Hematopoietic multipotent progenitor cell (in vitro differentiated cells): ENCODE measurements at places on chromosomes 5 and 9.

DNA sequence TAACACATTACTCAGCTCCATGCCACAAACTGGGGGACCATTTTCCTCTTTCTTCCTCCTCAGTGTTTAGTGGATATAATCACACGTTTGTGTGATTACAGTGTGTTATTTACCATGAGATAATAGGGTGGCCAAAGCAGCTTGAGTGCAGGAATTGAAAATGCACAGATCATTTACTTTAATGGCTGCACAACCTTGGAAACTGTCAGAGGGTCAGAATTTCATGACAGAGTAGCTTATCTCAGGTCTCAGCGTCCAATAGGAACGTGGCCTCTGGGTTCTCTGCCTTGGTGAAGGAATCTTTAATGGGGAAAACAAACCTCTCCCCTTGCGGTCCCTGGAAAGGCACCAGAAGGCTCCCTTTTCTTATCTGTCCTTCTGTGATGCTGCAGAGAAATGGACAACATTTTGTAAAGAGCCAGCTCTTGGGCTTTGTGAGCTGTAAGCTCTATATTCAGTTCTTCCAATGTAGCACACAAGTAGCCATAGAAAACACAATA lies 87.4 kb upstream of the CD180 start:
- DNase-seq: no peak

GRCh38 chr5:147509710-147510651 lies at the start of gene DPYSL3:
TSS of gene DPYSL3 (minus strand) at chr5:147510068. CDS start at chr5:147509858, 210 bp downstream.
- peak; percentile 46 for DNase-seq

- no peak for DNase-seq
These were observed 447.8 kb downstream of the MTRR start for GRCh38 chr5:8316608-8317280.

GRCh38 chr5:54902791-54903473 lies 82.5 kb downstream of the ESM1 start:
- DNase-seq: peak; percentile 92

GRCh38 chr9:22030101-22030598 lies 21.0 kb upstream of the CDKN2B start:
- no peak for DNase-seq

- DNase-seq: no peak
These were observed 297.6 kb downstream of the BRINP1 start for GRCh38 chr9:119071636-119072035.

- peak; percentile 22 for DNase-seq
These were observed 23.5 kb upstream of the IFNE start for GRCh38 chr9:21505425-21506179.

GRCh38 chr5:66788556-66788955 lies 192.4 kb downstream of the MAST4 start:
- no peak for DNase-seq

GRCh38 chr9:114259798-114260523 lies 62.9 kb upstream of the ORM1 start:
- DNase-seq: no peak

DNA sequence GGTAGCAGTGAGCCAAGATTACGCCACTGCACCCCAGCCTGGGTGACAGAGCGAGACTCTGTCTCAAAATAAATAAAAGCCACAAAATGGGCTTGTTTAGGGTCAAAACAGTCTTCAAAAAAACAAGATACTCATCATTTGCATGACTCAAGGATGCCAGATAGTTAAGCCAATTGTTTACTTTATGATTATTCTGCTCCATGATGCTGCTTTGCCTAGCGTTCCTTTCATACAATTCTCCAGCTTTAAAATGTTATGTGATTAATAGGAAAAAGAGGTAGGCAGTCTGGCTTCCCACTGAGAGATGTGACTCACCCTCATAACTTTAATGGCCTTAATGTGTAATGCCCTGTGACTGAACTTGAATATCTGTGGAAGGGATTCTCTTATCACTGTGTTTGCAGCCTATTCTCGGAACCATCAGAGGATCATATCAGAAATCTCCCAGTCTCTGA lies 364.6 kb upstream of the TRPC7 start:
- no peak for DNase-seq

DNA sequence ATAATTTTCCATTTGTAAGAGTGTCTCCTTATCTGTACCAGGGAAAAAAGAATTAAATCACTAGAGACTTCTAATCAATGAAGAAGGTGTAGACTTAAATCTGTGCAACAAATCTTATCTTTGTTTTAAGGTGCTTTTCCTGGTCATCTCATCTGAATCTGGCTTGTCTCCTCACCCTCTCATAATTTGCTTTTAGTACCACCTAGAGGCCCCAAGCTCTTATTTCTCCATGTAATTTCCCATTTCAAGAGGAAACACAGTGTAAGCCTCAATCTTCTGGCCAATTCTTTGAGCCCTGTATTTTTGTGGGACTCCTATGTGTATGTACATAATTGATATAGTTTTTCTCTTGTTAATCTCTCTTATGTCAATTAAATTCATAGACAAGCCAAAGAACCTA lies 1975.3 kb upstream of the CDH6 start:
- no peak for DNase-seq

DNA sequence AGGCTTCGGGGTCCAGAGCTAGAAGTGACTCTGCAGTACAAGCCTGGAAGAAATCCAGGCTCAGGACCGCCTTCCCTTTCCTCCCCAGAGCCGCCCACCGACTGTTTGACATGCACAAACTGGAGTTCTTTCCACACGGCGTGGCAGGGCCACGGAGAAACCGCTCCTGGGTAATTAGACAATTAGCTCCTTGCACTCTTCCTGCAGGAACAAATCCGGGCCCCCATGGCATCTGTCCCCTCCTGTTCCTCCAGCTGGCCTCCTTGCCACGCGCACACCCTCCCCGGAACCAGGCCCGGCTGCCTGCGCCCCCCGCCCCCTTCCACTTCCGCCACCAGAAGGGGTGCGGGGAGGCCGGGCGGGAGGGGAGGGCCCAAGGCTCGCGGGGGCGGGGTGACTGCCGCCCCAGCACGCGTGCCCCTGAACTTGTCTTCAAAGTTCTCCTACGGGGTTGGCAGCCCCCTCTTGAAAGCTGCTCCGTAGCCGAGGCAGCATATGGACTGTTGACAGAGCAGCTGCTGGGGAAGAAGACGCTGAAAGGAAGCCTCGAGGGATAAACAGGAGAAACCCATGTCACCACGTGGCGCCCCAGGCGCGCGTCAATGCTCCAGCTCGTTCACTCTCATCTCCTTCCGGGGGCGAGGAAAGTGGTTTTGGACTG lies 74.3 kb downstream of the SEC61B start:
- peak; percentile 18 for DNase-seq

DNA sequence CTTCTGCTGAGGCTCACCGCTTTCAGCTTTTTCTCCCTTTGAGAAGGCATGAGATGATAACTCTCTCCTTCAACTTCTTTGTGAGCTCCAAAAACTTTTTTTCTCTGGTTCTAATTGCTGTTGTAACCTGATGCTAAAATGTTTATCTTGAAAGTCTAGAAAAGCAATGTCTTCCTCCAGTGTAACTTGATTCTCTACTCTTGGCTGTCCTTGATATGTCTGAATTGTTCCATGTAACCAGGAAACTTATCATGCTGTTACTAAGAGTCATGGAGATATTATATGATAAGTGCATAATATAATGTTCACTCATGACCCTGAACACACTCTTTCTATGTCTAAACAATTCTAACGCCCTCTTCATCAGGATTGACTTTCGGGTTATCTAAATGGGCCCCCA lies 128.0 kb upstream of the ABCA1 start:
- no peak for DNase-seq
